CD8-positive, alpha-beta memory T cell (primary cell): ENCODE measurements at places on chromosomes 3 and 15. TPM values are rescaled to one million over a fixed set of nuclear protein-coding genes. Genes with fewer than 3 reads are reported as not detected.

ATP13A4 gene
- total RNA-seq: 2.6 TPM

TRANK1 gene
- total RNA-seq: 16.2 TPM

RAP2B gene
- total RNA-seq: 18.3 TPM

CFAP100 gene
- total RNA-seq: not detected

MRPS22 gene
- 66.9 TPM for total RNA-seq

NR2E3 gene
- total RNA-seq: not detected

LSMEM2 gene
- total RNA-seq: not detected

ZNF502 gene
- total RNA-seq: 1.6 TPM

SLC12A1 gene
- total RNA-seq: not detected

PTH1R gene
- total RNA-seq: not detected

SIAH2 gene
- total RNA-seq: 111 TPM

PLA2G4E gene
- not detected for total RNA-seq
